ENCODE measurements at places on chromosomes 3 and 15. TPM values are rescaled to one million over a fixed set of nuclear protein-coding genes. Genes with fewer than 3 reads are reported as not detected.

ROBO2 gene
- 7.4 TPM for polyA plus RNA-seq

PPP1R14D gene
- not detected for polyA plus RNA-seq

GCNT3 gene
- polyA plus RNA-seq, result not detected

CD200 gene
- polyA plus RNA-seq, result 1.6 TPM

C3orf18 gene
- 10.6 TPM for polyA plus RNA-seq

POC1A gene
- 11.5 TPM for polyA plus RNA-seq

REC114 gene
- not detected for polyA plus RNA-seq

ABHD2 gene
- polyA plus RNA-seq, result 29.4 TPM

Data from IMR-90 (cell line).